Activated CD8-positive, alpha-beta memory T cell treated with anti-CD3 and anti-CD28 coated beads, Interleukin-2, amount 10 ng/mL, durations not matched to agents 7 days and 5 days (primary cell): ENCODE measurements at places on chromosomes 3 and 15. TPM values are rescaled to one million over a fixed set of nuclear protein-coding genes. Genes with fewer than 3 reads are reported as not detected.

DNA sequence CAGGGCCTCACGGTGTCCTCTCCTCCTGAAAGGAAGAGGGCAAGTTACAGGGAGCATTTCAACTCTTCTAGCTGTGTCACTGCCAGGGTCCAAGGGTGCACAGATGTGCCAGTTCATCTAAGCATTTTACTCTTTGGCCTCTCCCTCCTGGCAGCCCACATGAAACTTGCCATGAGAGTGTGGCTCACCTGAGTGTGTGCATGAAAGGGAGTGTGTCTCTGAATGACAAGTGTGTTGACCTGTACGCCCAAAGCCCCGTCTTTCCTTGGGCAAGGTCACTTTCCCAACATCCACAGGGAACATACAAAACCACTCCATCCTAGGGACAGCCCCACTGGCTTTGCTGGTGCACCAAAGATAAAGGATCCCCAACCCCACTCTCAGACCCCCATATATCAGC is 280.0 kb downstream of the NTRK3 start:
- H3K27ac ChIP-seq, result no peak overlapping the region
- no peaks in the 10 kb centered on the region for H3K4me1 ChIP-seq
- no peaks in the 10 kb centered on the region for H3K27me3 ChIP-seq

- peaks cover 13% of the 10 kb centered on the region for H3K36me3 ChIP-seq
- peaks cover 15% of the 10 kb centered on the region for H3K27me3 ChIP-seq
- peaks cover 37% of the 10 kb centered on the region for H3K4me1 ChIP-seq
- H3K27ac ChIP-seq, result no peak overlapping the region
- no peak overlapping the region for H3K4me3 ChIP-seq
- DNase-seq, result peak; percentile 50
Measured at GRCh38 chr15:70234256-70234905, 136.7 kb upstream of the TLE3 start.

DNA sequence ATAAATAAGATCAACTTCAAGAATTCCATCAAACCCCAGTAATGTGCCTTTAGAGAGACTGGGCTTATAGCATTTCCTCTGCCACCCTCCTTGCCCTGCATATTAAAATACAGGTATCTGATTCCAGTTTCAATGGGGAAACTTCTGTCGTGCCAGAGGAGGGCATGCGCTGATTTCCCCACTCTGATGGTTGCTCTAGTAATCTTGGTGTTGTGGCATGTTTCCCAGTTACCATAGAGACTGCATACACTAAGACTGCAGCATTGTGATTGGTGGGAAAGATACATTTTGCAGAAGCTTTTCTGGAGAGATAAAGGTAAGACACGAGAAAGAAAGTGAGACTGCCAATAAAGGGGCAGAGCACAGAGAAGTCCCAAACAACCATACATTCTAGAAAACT is 225.6 kb downstream of the TIGIT start:
- no peak overlapping the region for H3K4me3 ChIP-seq
- H3K4me1 ChIP-seq, result no peaks in the 10 kb centered on the region
- H3K27me3 ChIP-seq, result no peaks in the 10 kb centered on the region

DNA sequence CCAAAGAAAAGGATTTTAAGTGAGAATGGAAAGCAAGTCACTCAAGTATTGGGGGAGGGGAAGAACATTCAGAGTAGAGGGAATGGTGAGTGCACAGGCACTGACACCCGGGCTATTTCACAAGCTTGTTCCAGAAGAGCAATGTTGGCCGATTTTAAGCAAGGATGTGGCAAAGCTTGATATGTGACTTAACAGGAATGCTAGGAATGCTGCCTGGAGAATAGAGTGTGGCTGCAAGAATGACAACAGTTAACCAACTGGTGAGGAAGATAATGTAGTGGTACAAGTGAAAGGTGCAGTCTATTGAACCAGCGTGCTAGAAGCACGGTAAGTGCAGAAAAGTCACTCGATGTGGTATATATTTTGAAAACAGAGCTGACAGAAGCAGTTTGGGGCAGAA is 6.2 kb upstream of the CCDC80 start:
- peaks cover 55% of the 10 kb centered on the region for H3K4me1 ChIP-seq
- H3K36me3 ChIP-seq, result peaks cover 3% of the 10 kb centered on the region
- no peak for DNase-seq

The SERINC4 gene
- 0.30 TPM for total RNA-seq

DNA sequence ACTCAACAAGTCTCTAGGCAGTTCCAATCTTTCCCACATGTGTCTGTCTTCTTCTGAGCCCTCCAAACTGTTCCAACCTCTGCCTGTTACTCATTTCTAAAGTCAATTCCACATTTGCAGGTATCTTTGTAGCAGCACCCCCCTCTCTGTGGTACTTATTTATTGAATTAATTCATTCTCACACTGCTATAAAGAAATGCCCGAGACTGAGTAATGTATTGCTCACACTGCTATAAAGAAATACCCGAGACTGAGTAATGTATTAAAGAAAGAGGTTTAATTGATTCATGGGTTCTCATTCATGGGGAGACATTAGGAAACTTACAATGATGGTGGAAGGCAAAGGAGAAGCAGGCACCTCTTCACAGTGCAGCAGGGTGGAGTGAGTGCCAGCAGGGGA is 1413.8 kb downstream of the SI start:
- no peaks in the 10 kb centered on the region for H3K36me3 ChIP-seq
- H3K27ac ChIP-seq, result no peak overlapping the region
- DNase-seq, result no peak
- no peaks in the 10 kb centered on the region for H3K4me1 ChIP-seq

DNA sequence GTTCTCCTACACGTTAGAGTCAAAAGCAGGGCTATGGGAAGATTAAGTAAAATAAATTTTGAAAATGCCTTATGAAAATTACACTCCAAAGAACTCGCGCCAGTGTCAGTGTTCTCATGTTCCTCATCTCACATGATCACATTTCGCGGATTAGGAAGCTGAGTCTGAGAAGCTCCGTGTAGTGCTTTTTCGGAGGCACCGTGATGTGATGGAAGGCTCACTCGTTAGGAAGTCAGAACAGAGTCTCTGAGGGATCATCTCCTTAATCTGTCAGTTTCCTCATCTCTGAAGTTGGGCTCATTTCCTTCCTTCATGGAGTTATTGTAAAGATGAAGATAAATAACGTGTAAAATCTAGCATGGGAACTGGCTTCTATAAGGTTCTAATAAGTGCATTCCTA is 3.2 kb downstream of the ADIPOQ start:
- no peak overlapping the region for H3K27ac ChIP-seq
- no peaks in the 10 kb centered on the region for H3K36me3 ChIP-seq
- peaks cover 6% of the 10 kb centered on the region for H3K4me1 ChIP-seq
- no peak overlapping the region for H3K4me3 ChIP-seq
- DNase-seq, result no peak

The ZNF662 gene
- total RNA-seq, result not detected

The NR2E3 gene
- total RNA-seq, result not detected

DNA sequence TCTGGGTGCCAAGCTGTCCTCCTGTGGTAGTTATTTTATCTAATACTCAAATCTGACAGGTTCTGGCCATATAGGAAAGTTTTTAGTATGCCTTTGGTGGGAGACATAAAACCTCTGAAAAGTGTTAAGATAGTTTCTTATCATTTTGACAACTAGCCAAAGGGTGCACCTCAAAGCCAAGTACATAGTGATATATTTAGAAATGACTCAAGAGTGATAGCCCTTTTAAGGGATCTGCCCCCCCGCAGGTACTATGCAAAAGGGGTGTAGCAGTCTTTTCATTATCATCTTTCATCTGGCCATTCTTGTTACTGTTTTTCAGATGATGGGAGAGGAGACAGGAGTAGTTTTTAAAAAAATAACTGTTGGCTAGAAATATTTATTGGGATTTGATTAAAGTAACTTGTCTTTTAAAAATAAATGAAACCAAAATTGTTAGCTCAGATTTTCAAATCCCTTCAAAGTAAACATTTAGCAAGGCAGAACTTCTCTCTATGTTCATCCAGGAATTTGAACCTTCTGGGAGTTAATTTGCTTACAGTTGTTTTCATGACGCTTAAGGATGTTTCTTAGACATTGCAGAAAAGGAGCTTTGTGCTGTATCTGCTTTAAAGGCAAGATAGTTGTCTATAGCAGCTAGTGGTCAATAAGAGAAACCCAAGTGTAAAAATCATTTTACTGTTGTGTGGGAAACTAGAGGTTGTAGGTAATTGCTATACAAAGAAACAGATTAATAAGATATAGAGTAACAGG is 5.1 kb downstream of the PHLDB2 start:
- peaks cover 19% of the 10 kb centered on the region for H3K27me3 ChIP-seq
- H3K27ac ChIP-seq, result no peak overlapping the region
- H3K4me1 ChIP-seq, result peaks cover 8% of the 10 kb centered on the region
- H3K4me3 ChIP-seq, result no peak overlapping the region

The IMPG2 gene
- total RNA-seq, result 0.23 TPM

DNA sequence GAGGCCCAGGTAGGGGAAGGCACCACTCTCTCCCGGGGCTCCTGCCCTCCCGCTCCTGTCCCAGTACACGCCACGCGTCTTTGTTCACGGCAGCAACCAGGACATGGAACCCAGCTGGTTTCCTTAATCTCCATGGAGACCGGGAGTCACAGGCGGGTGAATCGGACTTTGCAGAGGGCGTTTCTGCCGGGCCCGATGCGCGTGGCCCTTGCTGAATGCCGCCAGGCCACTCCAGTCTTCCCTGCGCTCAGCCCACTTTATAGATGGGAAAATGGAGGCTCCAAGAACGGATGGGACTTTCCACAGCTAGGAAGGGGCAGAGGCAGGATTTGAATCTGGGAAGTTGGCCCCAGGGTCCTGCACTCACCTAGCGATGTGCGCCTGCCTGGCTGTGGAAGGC is 7.4 kb downstream of the PLXND1 start:
- H3K27ac ChIP-seq, result no peak overlapping the region
- H3K27me3 ChIP-seq, result peaks cover 78% of the 10 kb centered on the region
- H3K36me3 ChIP-seq, result no peaks in the 10 kb centered on the region

- peaks cover 64% of the 10 kb centered on the region for H3K4me1 ChIP-seq
- H3K36me3 ChIP-seq, result peaks cover 32% of the 10 kb centered on the region
- no peaks in the 10 kb centered on the region for H3K27me3 ChIP-seq
Measured at GRCh38 chr3:100103558-100104441, 10.5 kb downstream of the FILIP1L start.

The UROC1 gene
- not detected for total RNA-seq

GRCh38 chr3:188627652-188628051 is 473.7 kb downstream of the LPP start:
- H3K4me1 ChIP-seq, result peaks cover 9% of the 10 kb centered on the region
- H3K27me3 ChIP-seq, result no peaks in the 10 kb centered on the region
- no peak for DNase-seq

The ADGRG7 gene
- total RNA-seq, result not detected

- H3K36me3 ChIP-seq, result peaks cover 40% of the 10 kb centered on the region
- H3K27me3 ChIP-seq, result no peaks in the 10 kb centered on the region
- H3K4me3 ChIP-seq, result no peak overlapping the region
- DNase-seq, result no peak
Measured at GRCh38 chr3:170154569-170155143, 26.9 kb downstream of the PHC3 start.

- H3K27me3 ChIP-seq, result peaks cover 37% of the 10 kb centered on the region
- no peak overlapping the region for H3K4me3 ChIP-seq
- H3K36me3 ChIP-seq, result no peaks in the 10 kb centered on the region
- no peak for DNase-seq
- no peak overlapping the region for H3K27ac ChIP-seq
Measured at GRCh38 chr3:53614307-53614706, 119.9 kb downstream of the CACNA1D start.

GRCh38 chr3:123344175-123344906 is 104.5 kb downstream of the ADCY5 start:
- H3K4me3 ChIP-seq, result no peak overlapping the region
- H3K36me3 ChIP-seq, result no peaks in the 10 kb centered on the region
- DNase-seq, result peak; percentile 72
- peaks cover 21% of the 10 kb centered on the region for H3K27me3 ChIP-seq
- H3K27ac ChIP-seq, result peak overlapping the region; percentile 13

DNA sequence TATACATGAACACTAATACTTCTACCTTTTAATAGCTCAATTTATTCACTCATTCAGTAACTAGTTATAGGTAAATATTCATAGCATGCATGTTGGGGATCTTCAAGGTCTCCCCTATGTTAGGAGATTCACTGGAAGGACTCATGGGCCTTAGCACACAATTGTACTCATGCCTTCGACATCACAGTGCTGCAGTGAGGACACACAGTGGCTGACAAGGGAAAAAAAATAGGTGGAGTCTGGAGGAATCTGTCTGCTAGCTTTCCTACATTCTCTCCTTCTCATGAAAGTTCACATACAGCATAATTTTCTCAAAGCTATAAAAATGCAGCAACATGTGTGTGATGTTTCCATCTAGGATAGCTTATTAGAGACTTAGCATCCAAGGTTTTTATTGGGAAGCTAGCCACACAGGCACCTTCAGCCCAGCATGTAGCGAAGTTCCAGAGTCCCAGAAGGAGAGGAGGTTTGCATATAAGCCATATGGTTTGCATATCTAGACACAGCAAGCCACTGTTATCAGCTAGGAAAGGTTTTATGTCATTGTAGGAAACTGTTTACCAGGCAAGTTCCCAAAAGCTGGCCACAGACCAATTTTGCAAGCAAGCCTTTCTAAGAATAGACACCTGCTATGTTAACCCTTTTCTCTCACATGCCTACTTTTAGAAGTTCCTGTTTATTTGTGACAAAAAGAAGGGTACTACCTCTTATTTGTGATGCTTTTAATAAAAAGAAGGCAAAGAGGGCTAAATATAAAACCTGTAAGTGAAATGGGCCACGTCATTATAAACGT is 46.4 kb downstream of the MORC1 start:
- peak overlapping the region; percentile 4 for H3K4me3 ChIP-seq
- no peaks in the 10 kb centered on the region for H3K36me3 ChIP-seq

- no peak overlapping the region for H3K27ac ChIP-seq
- peaks cover 13% of the 10 kb centered on the region for H3K4me1 ChIP-seq
- H3K27me3 ChIP-seq, result no peaks in the 10 kb centered on the region
Measured at GRCh38 chr15:23033979-23034378, 5.4 kb downstream of the TUBGCP5 start.

DNA sequence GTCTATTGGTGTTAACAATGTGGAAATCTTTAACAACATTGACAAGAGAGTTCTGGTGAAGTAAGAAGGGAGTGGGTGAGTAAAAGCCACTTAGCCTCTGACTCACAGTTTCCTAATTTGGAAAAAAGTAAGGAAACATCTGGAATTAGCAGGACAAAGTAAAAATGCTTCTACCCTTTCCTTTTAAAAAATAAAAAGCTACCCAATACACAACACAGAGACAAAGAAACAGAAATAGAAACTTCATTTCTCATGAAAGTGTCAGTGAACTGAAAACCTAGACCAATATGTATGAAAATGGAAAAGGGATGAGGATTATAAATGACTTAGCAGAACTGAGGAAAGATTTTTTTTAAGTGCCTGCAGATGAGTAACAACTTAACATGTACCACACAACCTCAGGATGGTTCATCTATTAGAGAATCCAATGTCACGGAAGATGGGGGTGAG is 65.4 kb downstream of the SSR3 start:
- no peaks in the 10 kb centered on the region for H3K27me3 ChIP-seq
- H3K36me3 ChIP-seq, result peaks cover 2% of the 10 kb centered on the region
- H3K27ac ChIP-seq, result no peak overlapping the region
- no peak for DNase-seq
- H3K4me3 ChIP-seq, result no peak overlapping the region
